Mesendoderm (in vitro differentiated cells): ENCODE measurements at places on chromosomes 5 and 9.

- DNase-seq: peak; percentile 21
These were observed 762.1 kb upstream of the PTPRD start for GRCh38 chr9:11374926-11375325.

DNA sequence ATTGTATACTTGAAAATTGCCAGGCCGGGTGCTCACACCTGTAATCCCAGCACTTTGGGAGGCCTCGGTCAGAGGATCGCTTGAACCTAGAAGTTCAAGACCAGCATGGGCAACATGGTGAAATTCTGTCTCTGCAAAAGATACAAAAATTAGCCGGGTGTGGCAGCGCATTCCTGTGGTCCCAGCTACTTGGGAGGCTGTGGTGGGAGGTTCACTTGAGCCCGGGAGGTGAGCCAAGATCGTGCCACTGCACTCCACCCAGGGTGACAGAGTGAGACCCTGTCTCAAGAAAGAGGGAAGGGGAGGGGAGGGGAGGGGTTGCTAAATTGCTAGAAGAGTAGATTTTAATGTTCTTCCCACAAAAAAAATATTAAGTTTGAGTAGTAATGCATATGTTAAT, 53.2 kb downstream of the FNBP1 start:
- DNase-seq: no peak

DNA sequence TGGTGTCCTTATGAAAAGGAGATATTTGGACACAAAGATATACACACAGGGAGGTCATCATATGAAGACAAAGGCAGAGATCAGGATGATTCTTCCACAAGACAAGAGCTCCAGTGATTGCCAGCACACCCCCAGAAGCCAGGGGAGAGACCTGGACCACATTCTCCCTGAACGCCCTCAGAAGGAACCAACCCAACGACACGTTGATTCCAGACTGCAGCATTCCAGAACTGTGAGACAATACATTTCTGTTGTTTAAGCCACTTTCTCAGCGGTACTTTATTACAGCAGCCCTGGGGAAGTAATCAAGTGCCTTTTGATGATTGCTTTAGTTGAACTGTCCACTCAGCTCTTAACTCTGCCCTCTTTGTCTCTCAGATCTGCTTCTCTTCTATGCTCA, 285.5 kb upstream of the SMARCA2 start:
- peak; percentile 62 for DNase-seq

DNA sequence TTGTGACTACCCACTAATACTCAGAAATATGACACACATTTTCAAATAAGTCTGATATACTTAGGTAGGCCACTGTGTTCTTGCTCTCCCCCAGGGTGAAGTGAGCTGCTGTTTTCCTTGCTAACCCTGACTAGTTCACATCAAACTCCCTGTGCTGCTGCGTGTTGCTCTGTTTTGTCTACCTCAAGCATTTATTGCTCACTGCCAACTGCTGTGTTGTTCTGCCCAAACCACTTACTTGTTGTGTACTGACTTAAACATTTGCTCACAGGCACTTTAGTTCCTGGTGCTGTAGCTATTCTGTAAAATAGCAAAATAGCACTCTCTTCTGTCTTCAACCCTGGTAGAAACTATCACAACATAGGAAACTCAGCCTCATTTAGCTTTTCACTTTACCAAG, 255.7 kb downstream of the HCN1 start:
- DNase-seq: no peak

DNA sequence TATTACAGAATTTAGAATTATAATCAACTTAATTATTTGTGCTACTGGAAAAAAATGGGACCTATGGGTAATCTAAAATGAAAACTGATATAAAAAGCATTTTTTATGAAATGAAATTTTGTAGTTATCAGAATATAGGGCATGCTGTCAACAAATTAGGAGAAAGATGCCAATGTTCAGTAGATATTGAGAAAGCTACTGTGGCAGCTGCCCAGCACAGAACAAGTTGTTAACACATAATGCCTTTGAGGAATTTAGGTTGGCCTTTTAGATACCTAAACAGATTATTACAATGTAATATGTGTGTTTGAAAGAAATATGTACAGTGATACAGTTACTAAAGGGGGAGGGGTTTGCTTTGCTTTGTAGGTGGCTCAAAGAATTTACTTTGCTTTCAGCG, 54.1 kb downstream of the PPIC start:
- DNase-seq: no peak

DNA sequence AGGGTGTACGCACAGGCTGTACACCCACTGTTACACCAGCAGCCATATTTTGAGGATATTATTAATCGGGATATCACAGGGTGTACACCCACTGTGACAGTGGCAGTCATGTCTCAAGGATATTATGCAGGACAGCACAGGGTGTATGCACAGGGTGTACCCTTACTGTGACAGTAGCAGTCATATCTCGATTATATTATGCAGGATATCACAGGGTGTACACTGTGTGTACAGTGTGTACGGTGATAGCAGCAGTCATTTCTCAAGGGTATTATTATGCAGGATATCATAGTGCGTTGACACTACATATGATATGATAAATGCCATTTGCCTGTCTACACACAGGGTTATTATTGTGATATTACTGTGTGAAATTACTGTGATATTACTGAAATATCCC, 80.5 kb upstream of the SLC25A48 start:
- DNase-seq: no peak

GRCh38 chr9:96420468-96421219, 2.5 kb upstream of the ZNF367 start:
- peak; percentile 99 for DNase-seq

GRCh38 chr5:138351517-138351916, 968 bp upstream of the KDM3B start:
- DNase-seq: no peak

DNA sequence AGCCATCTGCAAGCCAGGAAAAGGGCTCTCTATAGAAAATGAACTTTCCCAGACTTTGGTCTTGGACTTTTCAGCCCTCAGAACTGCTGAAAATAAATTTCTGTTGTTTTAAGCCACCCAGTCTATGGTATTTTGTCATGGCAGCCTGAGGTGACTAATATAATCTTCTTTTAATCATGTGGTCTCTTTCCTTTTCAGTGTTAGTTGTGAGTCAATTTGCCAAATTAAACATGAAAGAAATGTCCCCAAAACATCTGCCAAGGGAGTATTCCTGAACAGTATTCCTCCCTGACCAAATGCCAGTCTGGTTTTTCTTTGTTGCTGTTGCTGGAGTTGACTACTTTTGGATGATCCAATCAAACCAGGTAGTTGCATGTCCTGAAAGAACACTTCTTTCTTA, 4.7 kb upstream of the YTHDC2 start:
- DNase-seq: no peak

DNA sequence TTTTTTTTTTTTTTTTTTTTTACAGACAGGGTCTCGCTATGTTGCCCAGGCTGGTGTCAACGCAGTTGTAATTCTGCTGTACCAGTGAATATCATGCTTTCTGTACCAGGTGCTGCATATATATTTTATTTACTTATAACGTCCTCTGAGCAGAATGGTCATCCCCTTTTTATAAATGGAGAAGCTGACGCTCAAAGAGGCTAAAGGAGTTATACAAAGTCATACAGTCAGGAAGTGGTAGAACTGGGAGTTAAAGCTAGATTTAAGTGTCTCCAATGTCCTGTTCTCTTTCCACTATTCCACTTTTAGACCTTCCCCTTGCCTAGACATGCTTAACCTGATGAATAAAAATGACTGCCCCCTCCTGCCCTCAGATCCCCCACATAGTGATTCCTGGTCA, 1.2 kb upstream of the SIL1 start:
- DNase-seq: no peak

DNA sequence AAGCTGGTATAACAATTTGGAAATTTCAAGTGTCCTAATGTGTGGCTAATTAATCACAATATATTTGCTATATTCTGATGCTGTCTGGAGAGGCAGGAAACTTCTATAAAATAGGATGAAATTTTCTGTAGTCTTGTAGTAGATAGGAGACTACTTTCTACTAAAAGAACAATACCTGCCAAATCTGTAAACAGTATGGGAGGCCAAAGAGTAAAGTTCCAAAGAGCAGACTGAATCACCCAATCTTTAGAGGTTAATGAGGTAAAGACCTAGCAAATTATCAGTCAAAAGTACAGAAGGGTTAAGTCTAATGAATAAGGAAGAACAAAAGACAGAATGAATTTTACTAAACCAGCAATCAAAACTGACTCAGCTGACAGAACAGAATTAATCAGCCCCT, 52.4 kb upstream of the RGS7BP start:
- DNase-seq: no peak

- peak; percentile 100 for DNase-seq
These were observed at the start of gene TLE1 for GRCh38 chr9:81689343-81690175. TLE1 (minus strand) TSS chr9:81689547; CDS start chr9:81688240, 1,307 bp downstream.

DNA sequence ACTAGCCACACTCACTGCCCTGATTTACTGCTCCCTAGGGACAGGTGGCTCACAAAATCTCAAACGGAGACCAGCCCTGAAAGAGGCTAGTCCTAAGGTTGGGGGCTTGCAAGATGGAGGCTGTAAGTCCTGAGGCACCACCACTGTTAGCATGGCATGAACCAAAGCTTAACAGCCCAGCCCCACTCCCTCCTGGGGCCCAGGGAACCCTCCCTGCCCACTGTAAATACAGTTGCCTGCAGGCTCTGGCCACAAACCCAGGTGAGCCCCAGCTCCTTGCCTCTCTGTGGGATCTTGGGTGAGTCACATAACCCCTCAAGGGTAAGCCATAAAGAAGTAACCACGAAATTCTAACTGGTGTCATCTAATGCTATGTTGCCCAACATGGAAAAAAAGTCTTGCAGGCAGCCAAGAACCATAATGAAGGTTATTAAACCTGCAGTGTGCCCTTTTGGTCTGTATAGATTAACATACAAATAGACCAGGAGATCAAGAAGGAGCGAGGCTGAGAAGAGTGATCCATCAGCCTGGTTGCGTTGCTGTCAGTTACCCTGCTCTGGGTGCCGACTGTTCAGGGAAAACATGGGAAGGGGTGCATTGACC, 1.7 kb upstream of the POMT1 start:
- peak; percentile 29 for DNase-seq

GRCh38 chr9:93480728-93481324, 27.4 kb upstream of the FAM120AOS start:
- DNase-seq: no peak

GRCh38 chr5:149313151-149313841, 32.0 kb upstream of the GRPEL2 start:
- DNase-seq: no peak

DNA sequence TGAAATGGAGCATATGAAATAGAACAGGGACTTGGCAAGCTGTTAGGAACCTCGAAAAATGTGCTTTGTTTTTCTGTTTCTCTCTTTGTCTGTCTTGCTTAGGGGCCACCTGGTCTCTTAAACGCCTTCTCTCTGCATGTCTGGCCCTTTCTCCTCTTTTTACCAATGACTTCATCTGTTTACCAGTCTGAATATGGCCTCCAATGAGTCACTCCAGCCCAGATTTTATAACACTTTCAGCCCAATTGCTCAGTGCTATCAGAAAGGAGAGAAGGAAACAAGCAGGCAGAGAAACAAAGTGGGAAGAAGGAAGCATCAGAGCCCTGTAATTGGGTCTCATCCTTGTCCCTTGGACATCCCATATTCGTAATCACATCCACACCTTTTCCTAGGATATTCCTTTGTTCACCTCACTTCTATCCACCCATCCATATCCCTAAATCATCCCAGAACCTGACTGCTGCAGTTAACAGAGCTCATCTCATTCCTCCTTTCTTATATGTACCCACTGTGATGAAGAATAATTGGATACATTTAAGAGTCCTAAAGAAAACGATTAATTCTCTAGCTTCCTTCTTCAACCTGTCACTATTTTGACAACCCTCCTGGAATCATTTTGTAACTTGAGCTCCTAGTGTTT, 151.8 kb upstream of the GPR151 start:
- no peak for DNase-seq

DNA sequence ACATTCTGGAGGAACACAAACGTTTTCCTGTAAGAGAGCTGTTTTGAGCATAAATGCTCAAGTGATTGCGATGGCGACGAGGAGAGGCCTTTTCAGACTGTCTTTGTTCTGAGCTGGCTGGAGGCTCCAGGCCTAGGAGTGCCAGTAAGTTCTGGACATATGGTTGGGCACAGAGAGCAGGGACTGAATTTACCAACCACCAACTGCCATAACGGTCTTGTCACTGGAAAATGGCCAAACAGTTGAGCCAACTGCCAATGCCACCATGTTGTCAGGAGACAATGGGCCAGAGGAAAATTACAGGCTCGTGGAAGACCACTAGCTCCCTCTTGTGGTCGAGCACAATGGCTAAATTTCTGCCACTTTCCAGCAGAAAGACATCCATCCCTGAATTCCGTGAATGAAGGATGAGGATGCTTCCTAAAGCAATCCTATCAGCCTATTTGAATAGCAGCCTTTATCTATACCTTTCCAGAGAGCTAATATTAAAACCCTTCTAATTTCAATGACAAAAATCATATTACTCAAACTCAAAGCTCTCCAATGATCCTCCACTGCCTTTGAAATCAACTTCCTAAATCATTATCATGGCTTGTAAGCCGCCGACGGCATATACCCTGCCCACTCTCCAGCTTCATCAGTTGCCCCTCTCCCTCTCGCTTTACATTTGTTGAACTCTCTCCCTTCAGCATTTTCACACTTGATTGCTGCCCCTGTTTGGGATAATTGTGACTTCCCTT, 66.9 kb upstream of the GLIS3 start:
- peak; percentile 78 for DNase-seq

DNA sequence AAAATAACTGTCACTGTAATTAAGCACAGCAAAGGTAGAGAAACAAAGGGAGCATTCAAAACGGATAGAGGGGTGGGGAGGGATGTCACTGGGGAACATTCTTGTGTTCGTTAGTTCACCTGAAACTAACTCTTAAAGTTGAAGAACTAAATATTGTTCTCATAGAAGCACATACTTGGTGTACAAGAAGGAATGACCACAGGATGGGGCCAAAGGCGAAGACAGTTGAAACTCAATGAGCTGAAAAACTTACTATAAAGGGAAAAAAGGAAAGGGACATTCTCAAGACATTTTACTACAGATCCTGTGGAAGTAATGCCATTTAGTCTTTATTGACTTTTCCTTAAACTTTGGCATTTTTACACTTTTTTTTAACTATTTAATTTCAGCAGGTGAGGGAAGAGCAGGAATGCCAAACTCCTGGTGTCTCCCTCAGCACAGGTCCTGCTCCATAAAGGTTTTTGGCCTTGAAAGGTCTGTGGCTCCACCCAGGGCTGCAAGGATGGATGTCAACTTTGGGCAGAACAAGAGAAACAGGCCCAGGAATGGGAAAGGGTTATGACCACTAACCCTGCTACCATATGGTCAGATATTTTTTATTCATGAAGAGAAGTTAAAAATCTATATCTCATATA, 197.6 kb upstream of the RASA1 start:
- DNase-seq: peak; percentile 24

DNA sequence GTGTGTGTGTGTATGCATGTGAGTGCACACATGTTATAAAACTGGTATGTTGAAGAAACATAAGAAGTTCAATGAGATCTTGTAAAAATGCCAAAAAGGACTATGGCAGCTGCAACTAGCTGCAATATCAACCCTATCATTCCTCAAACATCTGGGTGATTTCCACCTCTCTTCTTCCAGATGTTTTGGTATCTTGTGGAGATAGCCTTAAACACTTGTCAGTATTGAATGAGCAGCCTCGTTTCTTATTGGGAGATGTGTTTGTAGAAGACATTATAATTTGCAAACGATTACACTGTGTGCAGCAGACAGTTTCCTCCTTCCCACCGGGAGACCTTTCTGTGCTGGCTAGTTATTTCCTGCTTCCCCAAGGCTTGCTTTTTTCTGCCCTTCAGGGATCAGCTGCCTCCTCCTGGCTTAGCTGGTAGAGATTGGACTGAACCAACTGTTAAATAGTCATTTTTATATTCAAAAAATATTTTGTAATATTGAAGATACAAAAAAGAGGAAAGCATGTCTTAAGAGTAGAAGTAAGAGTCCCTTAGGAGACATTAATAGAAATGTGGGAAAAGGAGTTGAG, 168.4 kb upstream of the MPDZ start:
- no peak for DNase-seq
